ENCODE measurements at places on chromosomes 5 and 9.

- no peak for DNase-seq
Measured at GRCh38 chr9:78557540-78557939, 260.6 kb downstream of the PSAT1 start.

GRCh38 chr5:39253196-39253595 is 33.8 kb upstream of the FYB1 start:
- no peak for DNase-seq

GRCh38 chr9:114077162-114077837 is 800 bp downstream of the AMBP start:
- DNase-seq = no peak

DNA sequence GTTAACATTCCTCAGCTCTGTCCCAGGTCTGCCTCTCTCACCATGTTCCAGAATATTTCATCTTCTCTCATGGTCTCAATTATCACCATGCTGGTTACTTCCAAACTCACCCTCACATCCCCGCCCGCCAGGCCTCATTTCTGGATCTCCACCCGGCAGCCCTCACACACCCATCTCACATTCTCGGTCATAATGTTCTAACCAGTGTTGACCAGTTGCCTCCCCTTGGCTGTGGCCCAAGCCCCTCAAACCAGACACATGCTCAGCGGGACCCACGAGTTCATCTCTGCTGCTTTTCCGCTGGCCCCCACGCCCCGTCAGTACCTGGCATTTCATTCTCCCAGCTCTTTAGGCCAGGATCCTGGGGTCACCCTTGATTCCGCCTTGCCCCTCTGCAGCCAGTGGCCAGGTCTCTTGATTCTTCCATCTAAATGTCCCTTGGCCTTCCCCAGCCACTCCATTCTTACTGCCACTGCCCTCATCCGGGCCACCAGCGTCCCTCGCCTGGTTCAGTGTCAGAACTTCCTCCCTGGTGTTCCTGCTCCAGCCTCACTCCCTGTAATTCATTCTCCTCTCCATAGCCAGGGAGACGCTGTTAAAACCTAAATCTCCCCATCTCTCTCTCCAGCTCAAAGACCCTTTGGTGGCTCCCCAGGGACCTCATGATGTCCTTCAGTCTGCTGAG is 141.7 kb downstream of the MVB12B start:
- no peak for DNase-seq

- DNase-seq = no peak
Measured at GRCh38 chr5:65727491-65728156, 5.6 kb downstream of the NLN start.

DNA sequence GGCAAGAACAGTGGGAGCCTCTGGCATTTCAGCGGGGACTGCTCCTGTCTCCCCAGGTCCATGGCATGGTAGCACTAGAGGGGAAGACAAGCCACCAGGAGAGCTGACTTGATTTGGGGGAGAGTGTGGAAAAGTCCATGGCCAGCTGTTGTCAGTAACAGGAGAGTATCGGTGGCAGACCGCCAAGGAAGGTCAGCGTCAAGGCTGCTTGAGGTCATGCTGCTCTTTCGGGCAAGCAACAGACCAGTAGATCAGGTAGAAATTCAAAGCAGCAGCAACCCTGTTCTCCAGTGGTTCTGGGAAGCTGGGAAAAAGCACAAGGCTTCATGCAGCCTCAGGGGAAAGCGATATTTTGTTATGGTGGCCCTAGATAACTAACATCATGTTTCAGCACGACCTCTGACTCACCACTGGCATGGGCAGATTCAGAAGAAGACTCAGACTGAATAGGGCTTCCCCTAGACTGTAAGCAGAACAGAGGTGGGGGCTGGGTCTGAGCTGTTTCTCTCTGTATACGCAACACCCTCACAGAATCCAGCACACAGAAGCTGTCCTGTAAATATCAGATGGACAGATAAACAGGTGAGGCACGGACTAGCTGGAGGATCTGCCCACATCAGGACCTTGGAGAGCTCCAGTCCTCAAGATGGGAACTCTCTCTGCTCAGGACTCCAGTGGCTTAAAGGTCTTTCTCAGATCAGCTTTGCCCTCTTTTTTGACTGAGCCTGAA is 35.2 kb upstream of the PLEKHG4B start:
- no peak for DNase-seq

GRCh38 chr9:13330396-13331004 is 51.0 kb upstream of the MPDZ start:
- DNase-seq = no peak

DNA sequence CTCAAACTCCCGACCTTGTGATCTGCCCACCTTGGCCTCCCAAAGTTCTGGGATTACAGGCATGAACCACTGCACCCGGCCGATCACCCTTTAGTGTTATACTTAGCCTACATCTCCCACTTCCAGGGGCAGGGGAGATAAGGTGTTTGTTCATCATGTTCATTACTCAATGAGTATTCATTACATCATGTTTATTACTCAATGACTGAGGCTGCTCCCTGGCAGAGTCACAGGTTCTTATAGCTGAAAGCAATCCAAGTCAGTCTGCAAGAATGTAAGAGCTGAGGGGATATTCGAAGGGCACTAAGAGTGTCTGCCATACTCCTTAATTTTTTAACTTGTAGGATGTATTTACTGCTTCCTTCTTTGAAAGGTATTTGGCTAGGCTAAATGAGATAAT is 214.2 kb downstream of the SPATA31D1 start:
- no peak for DNase-seq

DNA sequence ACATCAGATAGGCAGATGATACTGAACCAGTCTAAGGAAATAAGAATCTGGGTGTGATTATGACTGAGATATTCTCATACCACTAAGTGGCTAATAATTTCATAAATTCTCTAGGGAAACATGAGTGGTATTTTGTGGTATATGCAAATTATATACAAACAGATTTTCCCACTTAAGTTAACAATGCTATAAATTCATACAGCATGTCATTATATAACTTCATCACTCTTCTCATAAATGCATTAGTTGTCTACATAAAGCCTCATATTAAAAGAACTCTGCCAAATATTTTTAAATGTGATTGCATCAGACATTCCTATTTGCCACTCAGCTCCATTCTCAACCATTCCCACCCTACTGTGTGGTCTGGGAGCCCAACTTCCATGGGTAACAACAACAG is 226.5 kb downstream of the TLE1 start:
- DNase-seq = no peak

GRCh38 chr9:124140941-124141568 is 116.7 kb upstream of the NEK6 start:
- no peak for DNase-seq

DNA sequence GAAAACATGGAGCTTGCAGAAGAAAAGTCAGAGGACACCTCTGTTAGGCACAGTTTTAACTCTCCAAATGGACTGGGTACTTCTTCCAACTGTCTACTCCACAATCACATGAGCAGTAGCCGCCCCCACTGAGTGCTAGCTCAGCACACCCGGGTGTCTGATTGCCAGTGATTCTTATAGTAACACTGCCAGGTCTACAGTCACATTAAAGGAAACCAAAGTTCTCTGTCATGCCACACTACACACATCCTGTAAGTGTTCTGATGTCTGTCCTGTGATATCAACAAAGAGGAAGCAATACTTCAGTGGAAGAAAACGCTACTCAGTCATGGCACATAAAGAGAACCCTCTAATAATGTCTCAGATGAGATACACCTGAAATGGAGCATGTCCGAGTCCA is at the start of gene HAVCR2:
HAVCR2 (minus strand) TSS at position 69 of the 400 bp plus-strand sequence; CDS start at position 8, 61 bp downstream.
- DNase-seq = no peak

DNA sequence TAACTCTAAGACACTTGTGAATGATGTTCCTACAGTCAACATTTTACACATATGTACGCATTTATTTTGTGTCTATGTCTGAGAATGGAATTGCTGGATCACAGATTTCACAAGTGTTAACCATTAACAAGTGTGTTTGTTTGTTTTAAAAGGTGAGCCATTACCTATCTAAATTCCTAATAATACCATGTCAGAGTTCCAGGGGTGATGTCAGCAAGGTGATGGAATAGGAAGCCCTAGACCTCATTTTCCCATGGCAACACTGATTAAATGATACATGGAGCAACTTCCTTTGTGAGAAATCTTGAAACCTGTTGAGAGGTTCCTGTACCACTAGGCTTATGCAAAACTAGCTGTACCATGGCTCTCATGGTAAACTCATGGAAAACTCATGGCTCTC is 309.7 kb downstream of the CYLC2 start:
- DNase-seq = no peak

DNA sequence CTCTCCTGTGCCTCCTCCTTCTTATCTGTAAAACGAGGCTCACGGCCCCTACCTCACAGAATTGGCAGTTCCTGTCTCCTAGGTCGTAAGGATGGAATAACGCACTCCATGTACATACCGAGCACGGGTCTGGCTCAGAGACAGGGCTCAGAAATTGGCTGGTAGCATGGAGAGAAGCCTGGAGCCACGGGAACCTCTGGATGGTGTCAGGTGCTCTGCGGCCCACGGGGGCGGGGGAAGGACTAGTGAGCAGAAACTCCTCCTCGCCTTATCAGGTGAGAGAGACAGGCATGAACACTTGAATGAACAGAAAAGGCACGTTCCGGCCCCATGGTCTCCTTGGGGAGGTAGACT is 15.4 kb upstream of the C5orf47 start:
- no peak for DNase-seq

- DNase-seq = no peak
Measured at GRCh38 chr5:55541056-55541635, 6.4 kb upstream of the PLPP1 start.

- no peak for DNase-seq
Measured at GRCh38 chr5:75167345-75167744, 69.3 kb downstream of the ANKRD31 start.

- DNase-seq = no peak
Measured at GRCh38 chr9:88789785-88790184, 201.5 kb upstream of the S1PR3 start.

DNA sequence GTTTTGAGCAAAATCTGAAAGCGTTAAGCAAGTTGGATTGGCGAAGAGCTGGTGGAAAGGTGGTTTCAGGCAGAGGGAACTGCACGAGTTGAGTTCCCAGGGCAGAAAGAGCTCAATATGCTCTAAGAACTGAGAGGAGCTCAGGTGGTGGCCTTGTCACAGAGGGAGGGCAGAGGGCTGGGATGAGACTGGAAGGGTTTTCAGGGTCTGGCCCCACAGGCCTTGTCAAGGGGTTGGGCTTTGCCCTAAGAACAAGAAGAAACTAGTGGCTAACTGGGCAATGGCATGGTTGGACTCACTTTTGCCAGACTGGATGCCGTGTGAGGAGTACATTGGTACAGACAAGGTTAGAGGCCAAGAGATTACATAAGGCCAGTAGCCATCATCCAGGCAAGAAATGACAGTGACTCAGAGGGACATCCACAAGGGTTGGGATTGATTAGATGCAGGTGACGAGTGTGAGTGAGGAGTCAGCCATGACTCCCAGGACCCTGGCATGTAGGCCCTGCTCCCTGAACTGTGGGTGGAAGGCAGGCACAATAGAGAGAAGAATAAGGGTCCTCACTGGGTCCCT is 75.1 kb upstream of the SMIM23 start:
- DNase-seq = no peak

DNA sequence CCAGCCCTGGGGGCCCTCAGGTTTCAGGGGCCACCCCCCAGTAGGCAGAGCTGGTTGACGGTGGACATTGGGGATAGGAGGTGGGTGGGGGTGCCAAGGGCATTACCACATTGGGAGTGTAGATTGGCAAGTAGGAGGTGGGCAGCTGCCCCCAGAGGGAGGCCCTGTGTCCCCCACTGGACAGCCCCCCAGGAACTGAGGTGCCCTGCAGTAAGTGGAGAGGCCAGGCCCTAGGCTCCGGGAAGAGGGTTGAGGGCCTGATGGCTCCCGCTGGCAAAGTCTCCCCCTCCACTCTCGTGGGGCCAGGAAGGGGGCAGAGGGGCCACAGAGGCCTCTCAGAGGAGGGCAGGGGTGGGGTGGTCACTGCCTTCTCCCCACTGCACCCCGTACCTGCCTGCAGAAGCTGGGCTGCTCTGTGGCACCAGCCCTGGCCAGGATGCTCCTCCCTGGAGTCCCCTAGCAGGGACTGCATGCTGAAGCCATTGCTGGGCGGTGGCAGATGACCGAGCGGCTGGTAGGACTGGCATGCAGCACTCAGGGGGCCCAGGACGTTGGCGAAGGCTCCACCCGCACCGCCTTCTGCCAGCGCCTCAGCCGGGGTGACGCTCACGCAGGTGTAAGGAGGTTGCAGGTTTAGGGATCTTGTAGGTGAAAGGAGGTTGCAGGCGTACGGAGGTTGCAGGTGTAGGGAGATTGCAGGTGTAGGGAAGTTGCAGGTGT is 89.6 kb upstream of the CACNA1B start:
- DNase-seq = no peak

- no peak for DNase-seq
Measured at GRCh38 chr5:168885324-168886120, 306.4 kb upstream of the PANK3 start.

DNA sequence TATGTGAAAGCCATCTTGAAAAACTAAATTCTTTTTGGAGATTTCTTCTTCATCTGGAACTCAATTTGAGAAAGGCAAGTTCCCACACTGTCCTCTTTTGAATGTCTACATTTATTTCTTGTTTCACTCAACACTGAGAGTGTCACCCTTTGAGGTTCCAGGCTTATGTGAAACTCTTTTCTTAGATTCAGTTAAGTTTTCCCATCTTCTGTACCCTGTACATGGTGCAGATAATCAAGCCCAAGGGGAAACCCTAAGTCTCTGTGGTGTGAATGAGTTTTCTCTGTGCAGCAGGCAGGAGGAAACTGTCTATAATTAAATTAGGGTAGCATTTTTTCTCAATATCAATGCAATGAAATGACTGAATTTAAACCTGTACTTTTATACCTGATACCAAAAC is 72.3 kb upstream of the PRLR start:
- no peak for DNase-seq

DNA sequence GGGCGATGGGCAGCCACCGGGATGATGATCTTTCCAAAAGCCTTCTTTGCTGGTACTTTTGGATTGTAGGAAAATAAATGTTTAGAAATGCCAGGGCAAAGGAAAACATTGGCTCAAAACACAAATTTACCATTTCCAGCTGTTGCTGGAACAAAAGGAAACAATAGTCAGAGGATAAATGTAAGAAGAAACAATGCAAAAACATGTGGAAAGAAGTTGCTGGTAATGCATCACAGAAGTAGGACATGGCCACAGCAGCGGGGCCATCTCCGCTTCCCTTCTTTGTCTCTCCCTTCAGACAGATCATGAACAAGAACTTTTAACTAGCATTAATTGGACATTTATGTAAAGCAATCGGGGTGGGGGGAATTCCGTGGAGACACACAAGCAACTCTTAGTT is 184.5 kb downstream of the EBF1 start:
- DNase-seq = no peak

GRCh38 chr5:137119321-137119720 is 379.8 kb downstream of the SPOCK1 start:
- DNase-seq = no peak

- no peak for DNase-seq
Measured at GRCh38 chr9:17839776-17840175, 260.9 kb downstream of the SH3GL2 start.

Data from cortex of kidney (tissue), 1 donor.